ENCODE measurements at places on chromosomes 11 and 22.

DNA sequence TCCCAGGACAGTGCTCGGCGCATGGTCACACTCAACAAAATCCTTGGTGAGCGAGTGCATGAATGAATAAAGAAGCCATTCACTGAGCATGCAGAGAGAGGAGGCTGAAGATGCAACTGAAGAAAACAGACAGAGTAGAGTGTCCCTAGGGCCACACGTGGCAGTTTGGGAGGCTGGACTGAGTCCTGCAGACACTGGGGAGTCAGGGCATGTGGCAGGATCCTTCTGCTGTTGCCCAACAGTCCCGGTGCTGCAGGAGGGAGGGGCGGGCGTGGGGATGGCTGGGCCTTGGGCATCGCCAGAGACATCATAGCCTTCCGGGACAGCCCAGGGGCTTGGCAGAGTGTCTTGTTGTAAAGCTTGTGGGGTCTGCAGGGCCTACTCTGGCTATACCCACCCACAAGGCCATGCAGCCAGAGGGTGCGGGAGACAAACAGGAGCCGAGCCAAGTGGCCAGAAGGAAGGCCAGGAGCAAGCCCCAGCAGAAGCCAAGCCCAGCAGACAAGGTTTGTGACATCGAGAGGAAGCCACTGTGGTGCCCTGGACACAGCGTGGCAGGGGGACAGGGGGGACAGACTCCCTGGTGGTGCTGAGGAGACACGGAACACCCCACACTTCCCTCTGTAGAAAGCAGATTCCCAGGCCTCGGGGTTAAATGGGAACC lies 26.7 kb upstream of the FBLN1 start:
- ATAC-seq = no peak

DNA sequence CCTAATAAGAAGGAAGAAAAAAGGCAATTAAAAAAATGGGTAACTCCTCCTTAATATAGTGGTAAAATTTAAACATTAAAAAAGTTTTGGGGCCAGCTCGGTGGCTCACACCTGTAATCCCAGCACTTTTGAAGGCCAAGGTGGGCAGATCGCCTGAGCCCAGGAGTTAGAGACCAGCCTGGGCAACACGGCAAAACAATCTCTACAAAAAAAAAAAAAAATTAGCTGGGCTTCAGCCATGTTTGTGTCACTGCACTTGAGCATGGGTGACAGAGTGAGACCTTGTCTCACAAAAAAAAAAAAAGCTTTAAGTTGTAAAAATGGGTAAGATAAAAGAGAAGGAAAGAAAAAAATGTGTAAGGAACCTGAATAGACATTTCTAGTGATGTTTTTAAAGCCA lies 11.3 kb upstream of the FBXO3 start:
- no peak for ATAC-seq

DNA sequence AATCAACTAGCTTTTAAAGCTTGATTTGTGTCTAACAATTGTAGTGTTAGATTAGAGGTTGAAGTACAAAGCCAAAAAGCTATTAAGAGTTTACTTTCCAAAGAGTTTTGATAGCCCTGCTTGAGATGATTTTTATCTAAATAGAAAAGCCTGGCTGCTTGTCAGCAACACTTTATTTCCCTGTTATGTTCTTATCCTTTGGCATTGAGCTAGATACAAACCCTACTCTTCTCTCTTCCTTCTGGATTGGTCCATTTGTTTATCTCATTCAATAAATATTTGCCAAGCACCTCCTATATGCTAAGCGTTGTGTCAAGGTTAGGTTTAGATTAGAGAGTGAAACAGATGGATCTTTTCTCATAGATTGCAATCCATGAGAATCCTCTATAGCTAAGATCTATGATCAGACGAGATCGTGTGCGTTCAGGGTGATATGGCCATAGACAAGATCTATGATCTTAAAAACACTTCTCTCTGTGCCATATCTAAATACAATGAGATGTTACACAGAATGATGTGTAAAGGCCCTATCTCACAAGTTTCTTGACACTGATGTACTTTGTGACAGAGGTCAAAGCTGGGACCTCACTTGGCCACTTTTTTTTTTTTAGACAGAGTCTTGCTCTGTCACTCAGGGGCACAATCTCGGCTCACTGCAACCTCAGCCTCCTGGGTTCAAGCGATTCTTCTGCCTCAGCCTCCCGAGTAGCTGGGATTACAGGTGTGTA lies 57.8 kb downstream of the CTNND1 start:
- ATAC-seq = no peak

DNA sequence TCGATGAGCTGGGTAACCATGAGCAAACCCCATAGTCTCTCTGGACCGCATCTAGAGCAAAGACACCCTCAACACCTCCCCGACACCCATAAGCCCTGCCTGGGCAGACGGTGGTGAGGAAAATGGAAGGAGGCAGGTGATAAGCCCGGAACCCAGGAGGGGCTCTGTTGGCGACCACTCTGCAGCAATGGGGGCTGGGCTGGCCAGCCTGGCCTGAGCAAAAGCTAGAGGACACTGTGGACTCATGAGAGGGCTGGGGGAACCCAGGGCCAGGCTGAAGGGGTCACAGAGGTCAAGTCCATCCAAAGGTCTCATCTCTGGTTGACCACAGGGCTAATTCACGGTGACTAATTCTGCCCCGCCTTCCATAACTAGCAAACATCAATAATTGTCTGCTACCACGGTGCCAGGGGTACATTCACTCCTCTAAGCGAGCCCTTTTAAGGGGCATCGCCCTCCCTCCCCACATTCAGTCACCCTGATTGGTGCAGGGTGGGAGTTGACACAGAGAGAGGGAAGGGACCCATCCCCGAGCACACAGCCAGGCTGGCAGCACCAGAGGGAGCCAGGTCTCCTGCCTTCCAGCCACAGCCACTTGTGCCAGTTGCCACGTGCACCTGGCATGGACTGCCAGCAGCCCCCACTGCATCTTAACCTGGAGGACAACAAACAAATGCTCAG lies 4.0 kb downstream of the PYGM start:
- ATAC-seq = no peak

DNA sequence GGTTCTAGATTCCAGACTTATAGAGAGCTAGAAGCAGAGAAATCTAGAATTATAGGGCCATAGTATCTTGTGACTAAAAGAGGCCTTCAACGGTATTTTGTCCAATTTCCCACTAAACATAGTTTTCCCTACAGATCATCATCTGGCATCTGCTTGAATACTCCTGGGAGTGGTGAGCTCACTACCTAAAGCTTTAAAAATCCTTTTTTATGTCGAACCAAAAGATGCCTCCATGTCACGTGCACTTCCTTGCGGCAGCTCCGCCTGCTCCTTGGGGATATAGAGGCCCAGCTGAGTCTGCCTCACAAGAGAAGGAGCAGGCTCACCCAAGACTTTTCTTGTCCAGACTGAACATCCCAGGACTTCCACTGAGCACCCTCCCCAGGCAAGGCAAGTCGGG lies 4.3 kb upstream of the MB start:
- no peak for ATAC-seq

GRCh38 chr11:6544921-6545850 lies 48.1 kb downstream of the DNHD1 start:
- no peak for ATAC-seq

DNA sequence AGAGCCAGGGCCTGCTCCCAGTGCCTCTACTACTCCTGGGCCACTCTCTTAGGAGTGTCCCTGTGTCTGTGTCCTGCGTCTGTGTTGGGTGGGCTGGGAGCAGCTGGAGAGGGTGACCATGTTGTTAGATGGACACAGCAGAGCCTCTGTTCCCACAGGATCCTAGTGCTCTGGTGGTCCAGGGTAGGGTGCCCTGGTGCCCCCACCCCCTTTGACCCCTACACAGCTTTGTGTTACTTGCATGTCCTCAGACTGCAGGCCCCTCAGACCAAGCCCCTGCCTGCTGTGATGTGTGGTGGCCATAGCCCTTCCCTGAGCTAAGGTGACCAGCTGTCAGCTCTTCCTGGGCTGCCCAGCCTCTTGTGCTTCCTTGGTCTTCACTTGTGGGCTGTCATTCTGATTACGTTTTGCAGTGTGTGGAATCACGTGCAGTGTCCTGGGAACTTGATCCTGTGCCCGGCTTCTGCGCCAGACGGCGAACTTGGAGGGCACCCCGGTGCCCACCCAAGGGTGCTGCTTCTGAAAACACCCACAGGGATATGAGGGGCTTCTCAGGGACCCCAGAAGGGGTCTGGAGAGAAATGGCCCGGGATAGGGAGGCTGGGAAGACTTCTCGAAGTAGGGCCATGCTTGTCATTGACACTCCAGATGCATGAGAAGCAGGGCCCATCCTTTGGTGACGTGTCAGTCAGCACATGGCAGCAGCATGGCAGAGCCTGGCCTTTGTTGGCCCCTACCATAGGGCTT lies 1.5 kb downstream of the TANGO2 start:
- no peak for ATAC-seq

- ATAC-seq = no peak
Measured at GRCh38 chr22:42335839-42336378, 65.5 kb upstream of the TCF20 start.

- no peak for ATAC-seq
Measured at GRCh38 chr11:66728693-66729385, at the start of gene SPTBN2. Gene SPTBN2 (minus strand): TSS chr11:66729216. CDS start chr11:66721240, 7,976 bp downstream.

GRCh38 chr22:21816787-21817496 lies 50.5 kb downstream of the MAPK1 start:
- peak; percentile 96 for ATAC-seq

- no peak for ATAC-seq
Measured at GRCh38 chr22:37517826-37518450, 1.3 kb downstream of the CARD10 start.

DNA sequence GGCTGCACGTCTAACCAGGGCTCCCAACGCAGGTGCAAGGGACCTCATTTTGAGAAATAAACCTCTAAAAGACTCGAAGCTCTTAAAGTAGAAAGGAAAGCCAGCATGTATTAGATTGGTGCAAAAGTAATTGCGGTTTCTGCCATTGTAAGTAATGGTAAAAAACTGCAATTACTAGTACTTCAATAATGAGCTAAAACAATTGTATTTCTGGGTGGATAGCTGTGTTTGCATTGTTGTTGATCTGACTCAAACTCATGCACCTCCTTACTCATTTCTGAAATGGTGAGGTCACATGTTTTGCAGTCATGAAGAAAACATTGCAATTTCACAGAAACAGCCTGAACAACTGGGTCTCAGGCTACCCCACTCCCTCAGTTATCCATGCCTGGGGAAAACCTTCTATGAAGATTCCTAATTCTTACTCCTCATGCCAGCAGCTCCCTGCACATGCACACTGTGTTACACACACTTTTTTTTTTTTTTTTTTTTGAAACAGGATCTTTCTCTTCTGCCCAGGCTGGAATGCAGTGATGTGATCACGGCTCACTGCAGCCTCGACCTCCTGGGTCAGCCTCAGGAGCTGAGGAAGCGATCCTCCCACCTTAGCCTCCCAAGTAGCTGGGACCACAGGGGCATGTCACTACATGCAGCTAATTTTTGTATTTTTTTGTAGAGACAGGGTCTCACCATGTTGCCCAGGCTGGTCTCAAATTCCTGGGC lies 24.6 kb downstream of the VWCE start:
- ATAC-seq = no peak

- no peak for ATAC-seq
Measured at GRCh38 chr22:33038836-33039235, 19.3 kb downstream of the SYN3 start.

- no peak for ATAC-seq
Measured at GRCh38 chr11:128411812-128412211, 175.5 kb downstream of the ETS1 start.

- peak; percentile 84 for ATAC-seq
Measured at GRCh38 chr11:10762185-10762584, 11.1 kb downstream of the CTR9 start.

- no peak for ATAC-seq
Measured at GRCh38 chr22:23533328-23533762, 46.7 kb downstream of the IGLL1 start.

GRCh38 chr11:58573451-58574104 lies 2.1 kb downstream of the LPXN start:
- ATAC-seq = peak; percentile 60

- ATAC-seq = no peak
Measured at GRCh38 chr11:6258141-6258540, 1.5 kb upstream of the CCKBR start.

GRCh38 chr22:19933341-19934241 lies 8.0 kb upstream of the COMT start:
- no peak for ATAC-seq

- ATAC-seq = no peak
Measured at GRCh38 chr11:11426226-11426952, 73.3 kb upstream of the CSNK2A3 start.

- no peak for ATAC-seq
Measured at GRCh38 chr11:9750551-9750950, 86.7 kb downstream of the SWAP70 start.

GRCh38 chr22:22070371-22070824 lies 87.8 kb upstream of the TOP3B start:
- ATAC-seq = no peak

- ATAC-seq = peak; percentile 67
Measured at GRCh38 chr11:61967924-61968757, 707 bp upstream of the FTH1 start.

- ATAC-seq = peak; percentile 85
Measured at GRCh38 chr11:128734103-128734831, 40.4 kb downstream of the FLI1 start.

DNA sequence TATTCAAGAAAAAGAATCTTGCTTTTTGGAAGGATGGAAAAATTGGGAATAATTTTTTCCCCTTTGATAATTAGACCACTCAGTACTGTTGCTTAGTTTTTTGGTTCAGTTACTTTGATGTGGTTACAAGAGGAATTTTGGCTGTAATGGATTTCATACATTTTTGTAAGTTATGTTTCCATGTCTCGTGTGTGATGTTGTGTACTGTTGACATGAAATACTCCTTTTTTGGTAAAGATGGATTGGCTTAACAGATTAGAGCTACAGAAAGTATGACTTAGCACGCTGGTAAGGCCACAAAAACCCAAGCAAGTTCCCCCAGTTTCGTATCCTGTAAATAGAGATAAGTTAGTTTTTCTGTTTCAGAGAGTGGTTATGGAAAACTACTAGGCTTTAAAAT lies 11.9 kb downstream of the TBCEL start:
- no peak for ATAC-seq

- ATAC-seq = no peak
Measured at GRCh38 chr11:76270389-76270788, 64.1 kb upstream of the WNT11 start.

DNA sequence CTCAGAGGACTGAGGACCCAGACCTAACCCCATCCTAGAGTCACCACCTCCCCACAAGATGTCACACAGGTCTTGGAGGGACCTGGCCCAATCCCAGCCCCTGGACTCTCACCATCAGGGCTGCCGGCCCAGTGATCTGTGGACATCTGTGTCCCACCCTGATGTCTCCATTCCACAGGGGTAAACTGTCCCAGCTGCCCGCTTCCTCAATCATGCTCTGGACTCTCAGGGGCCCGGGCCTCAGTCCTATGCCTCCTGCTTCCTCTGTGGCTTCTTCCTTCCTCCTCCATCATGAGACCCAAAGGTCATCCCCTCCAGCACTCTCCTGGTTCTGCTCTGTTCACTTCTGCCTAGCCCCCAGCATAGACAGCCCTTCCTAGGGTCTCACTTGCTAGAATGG lies 32.2 kb downstream of the ARAP1 start:
- no peak for ATAC-seq

DNA sequence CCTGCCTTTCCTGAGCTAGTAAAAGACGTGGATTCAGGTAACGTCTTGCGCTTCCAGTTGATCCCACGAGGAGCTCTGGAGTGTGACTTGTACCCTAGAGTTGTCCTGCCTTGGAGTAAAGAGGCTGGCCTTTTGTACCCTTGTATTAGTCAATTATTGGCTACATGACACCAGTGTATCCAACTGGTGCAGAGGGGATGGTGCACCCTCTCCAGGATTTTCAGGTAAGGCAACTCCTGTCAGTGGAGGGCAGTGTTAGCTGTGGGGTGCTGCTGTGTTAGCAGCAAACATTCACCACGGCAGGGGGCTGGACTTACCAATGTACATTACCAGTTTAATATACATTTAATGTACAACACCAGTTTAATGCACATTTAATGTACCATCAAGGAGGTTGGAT lies 233.5 kb downstream of the MIAT start:
- ATAC-seq = no peak

GRCh38 chr11:134576721-134577171 lies 164.7 kb upstream of the B3GAT1 start:
- no peak for ATAC-seq
